ENCODE measurements at places on chromosomes 5 and 9.

GRCh38 chr9:104293877-104294276 is 199.8 kb downstream of the SMC2 start:
- no peak for DNase-seq

DNA sequence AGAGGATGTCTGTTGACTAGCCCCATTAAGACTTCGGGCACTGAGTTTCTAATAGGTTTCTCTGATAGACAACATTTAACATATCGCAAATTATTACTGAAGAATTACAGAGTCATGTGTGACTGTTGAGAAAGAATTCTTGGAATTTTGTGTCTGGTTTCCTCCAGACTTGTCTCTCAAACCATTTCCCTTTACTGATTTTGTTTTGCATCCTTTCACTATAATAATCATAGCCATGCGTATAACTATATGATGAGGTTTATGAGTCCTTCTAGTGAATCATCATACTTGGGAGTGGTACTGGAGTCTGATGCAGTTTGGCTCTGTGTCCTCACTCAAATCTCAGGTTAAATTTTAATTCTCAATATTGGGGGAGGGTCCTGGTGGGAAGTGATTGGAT is 27.0 kb downstream of the ZNF169 start:
- DNase-seq, result no peak

DNA sequence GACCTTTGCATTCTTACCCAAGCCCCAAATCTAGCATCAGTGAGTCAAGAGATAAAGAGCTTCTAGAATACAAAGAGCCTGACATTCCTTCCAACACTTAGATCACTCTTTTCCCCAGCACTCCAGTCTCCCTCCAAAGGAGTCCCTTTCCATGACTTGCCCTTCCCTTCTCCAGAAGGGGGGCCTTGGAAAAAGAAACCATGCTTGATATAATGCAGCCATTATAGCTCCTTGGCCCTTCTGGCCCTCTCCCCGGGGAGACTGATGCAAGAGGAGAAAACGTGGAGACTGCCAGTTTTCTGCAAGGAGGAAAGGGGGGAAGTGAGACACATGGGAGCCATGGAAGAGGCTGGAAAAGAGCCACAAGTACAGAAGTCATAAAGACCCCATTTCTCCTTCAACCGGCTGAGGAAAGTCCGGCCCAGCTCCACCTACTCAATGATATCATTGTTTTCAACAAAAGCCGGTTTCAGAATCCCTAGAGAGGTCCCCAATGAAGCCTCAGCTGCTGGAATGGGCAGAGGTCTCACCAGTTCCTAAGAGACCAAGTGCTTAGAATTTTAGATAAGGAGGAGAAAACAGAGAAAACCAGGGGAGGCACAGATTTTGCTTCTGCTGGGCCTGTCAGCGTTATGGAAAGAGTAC is 29.0 kb downstream of the ADAM19 start:
- DNase-seq, result peak; percentile 65

DNA sequence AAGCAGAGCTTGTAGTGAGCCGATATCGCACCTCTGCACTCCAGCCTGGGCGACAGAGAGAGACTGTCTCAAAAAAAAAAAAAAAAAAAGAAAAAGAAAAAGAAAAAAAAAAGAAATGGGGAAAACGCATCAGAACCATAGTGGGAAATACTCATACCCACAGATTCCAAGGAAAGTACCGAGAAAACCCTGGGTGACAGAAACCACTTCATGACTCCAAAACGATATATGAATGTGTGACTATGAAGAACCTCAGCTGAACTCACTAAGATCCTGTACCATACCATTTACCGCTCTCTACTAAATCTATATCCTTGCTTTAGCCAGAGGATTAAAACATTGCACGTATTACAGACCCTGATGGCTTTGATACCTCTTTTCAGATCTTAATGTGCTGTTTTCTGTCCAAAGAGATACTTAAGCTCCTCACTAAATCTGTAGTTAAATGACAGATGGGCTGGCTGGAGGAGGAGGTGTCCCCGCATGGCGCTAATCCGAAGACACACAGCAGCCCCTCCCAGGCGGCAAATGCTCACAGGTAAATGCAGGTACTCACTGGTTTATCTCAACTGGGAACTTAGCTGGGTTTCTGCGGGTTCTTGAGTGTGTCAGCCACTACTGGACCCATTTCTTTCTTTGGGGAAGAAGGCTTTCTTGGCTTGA is 2.8 kb downstream of the LPCAT1 start:
- no peak for DNase-seq

- DNase-seq, result no peak
Observed at GRCh38 chr5:66361070-66361469, 217.0 kb downstream of the SREK1 start.

DNA sequence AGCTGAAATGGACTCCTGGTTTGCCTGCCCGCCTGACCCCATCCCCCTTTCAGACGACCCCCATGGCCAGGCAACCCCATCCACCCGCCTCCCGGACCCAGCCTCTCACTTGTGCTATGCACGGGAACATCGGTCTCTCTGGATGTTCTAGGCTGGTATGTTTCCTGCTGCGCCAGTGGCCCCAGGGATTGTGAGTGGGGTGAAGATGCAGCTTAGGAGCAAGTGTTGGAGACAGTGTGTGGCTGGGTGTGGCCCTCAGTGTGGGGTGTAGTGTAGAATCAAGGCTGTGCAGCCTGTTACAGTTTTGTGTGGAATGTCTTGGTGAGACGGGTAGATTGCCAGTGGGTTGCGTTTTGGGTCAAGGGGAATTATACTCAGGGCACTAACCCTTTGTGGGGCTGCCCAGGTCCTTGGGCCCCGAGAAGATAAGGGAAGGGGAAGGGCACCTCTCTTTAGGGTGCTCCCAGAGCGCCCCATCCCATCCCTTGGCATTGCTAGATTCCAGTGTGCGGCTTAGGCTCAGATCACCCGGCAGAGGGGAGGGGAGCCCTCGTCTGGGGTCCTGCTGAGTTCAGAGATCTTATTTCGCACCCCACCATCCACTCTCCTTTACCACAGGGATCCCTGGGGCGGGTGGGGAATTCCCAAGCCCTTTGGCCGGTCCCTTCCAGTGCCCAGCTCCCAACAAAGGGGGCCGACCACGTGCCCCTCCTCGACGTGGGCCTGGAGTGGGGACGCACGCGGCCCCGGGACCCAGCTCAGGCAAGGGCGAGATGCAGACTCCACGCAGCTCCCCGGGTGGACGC is 4.6 kb downstream of the IER5L start:
- DNase-seq, result no peak

- no peak for DNase-seq
Observed at GRCh38 chr9:122218935-122219855, 9.6 kb downstream of the LHX6 start.

- no peak for DNase-seq
Observed at GRCh38 chr5:139636975-139637408, 11.2 kb upstream of the CXXC5 start.

- peak; percentile 48 for DNase-seq
Observed at GRCh38 chr9:135156525-135157510, 69.3 kb downstream of the OLFM1 start.

- no peak for DNase-seq
Observed at GRCh38 chr9:93505541-93506132, 52.3 kb upstream of the FAM120AOS start.

- no peak for DNase-seq
Observed at GRCh38 chr9:104485014-104485413, 19.0 kb upstream of the OR13F1 start.

DNA sequence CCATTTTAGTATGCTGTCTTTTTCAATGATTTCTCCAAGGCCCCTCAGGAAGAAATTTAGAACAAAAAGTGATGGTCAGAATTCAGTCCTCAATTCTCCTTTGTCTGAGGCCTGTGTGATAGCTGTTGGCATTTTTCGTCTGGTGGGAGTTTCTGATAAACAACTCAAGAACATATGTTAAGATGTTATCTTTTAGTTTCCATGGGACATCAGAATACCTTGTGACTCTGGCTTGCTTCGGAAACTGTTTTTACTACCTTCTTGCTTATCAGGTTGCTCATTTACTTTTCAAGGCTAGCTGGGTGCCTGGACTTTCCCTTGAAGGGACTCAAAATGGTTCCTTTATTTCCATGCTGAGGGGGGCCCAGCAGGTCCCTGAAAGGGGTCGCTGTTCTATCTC is 97.2 kb downstream of the INVS start:
- no peak for DNase-seq

- DNase-seq, result no peak
Observed at GRCh38 chr5:124301850-124302249, 444.6 kb downstream of the ZNF608 start.

GRCh38 chr5:149747141-149747832 is 17.2 kb downstream of the PPARGC1B start:
- no peak for DNase-seq

- DNase-seq, result no peak
Observed at GRCh38 chr9:84669013-84669287, 579 bp upstream of the NTRK2 start.

DNA sequence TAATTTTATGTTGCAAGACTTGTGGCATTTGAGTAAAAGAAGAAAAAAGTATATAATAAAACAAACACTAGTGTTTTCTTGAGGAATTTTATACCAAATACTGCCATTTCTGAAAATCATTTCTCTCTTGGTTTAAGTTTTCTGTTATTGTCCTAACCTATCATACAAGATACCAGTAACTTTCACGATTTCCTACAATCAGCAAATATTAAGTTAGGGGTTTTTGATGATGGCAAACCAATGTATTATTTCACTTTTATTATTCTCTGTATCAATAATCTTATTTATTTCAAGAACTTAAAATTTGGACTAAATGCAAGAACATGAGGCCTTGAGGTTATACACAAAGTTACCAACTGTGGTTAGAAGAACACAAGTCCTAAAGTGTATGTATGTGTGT is 109.0 kb upstream of the VCAN start:
- DNase-seq, result no peak

GRCh38 chr5:178667688-178668087 is 40.8 kb upstream of the CLK4 start:
- DNase-seq, result no peak

Data from heart right ventricle (tissue), 16 donors.